NAMALWA (cell line): ENCODE measurements at places on chromosomes 3 and 15.

- no peak for DNase-seq
Measured at GRCh38 chr3:184563941-184564684, 2.5 kb downstream of the EPHB3 start.

DNA sequence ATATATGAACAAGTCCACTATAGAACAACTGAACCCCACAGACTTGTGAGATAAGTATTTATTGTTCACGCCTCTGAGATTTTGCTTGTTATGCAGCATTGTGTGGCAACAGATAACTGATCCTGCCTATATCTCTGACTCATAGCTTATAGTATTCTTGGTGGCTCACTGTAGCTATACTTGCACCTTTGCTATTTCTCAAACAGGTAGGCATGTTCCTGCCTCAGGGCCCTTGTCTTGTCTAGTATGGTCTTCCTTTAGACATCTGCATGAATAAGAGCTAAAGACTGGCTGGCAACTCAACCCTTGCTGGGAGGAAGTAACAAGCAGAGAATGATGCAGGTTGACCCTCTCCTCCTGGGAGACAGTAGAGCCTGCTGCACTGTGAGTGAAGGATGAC lies 256.1 kb downstream of the CHST2 start:
- DNase-seq = no peak

GRCh38 chr15:89785064-89785773 lies 9.1 kb downstream of the MESP2 start:
- no peak for DNase-seq

DNA sequence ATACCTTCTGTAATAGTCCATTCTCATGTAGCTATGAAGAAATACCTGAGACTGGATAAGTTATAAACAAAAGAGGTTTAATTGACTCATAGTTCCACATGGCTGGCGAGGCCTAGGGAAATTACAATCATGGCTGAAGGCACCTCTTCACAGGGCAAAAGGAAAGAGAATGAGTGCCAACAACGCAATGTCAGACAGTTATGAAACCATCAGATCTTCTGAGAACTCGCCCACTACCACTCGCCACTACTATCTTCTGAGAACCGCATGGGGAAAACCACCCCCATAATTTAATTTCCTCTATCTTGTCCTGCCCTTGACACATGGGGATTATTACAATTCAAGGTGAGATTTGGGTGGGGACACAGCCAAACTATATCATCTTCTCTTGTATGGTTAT lies 406.8 kb upstream of the CBLB start:
- no peak for DNase-seq

DNA sequence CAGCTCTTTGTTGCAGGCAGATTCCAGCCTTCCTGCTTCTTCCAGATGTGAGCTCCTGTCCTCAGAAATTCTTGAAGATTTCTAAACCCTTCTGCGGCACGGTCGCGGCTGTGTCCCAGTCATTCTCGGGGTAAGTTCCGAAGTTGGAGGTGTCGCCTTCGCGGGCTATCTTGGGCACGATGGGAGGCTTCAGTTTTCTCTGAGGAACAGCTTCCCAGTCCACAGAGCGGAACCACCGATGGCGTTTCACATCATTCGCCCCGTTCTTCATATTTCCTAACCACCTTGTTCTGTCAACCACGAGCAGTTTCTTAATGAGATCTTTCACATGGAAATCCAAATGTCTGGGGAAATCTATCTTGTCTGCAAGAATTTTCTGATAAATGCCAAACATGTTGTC lies 24.7 kb upstream of the CERS3 start:
- no peak for DNase-seq
